ENCODE measurements at places on chromosomes 12 and 14.

DNA sequence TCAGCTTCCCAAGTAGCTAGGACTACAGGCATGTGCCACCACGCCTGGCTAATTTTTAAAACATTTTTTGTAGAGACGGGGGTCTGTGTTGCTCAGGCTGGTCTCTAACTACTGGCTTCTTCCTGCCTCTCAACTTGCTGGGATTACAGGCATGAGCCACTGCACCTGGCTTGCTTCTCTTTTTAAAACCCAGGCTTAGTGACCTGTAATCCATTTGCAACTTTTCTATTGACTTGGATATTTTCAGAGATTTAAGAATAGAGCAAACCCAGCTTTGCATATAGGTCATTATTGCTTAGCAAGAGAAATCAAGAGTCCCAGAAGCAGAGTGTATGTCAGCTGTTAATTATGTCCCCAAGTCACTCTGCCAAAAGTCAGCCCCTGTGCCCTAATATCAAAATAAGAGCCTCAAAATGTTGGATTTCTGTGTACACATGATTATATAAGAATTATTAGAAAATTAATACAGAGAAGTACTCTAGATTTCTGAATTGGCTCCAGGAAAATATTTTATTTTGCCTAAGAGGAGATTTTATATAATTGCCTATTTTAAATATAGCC, 24.9 kb downstream of the TCP11L2 start:
- DNase-seq: no peak

DNA sequence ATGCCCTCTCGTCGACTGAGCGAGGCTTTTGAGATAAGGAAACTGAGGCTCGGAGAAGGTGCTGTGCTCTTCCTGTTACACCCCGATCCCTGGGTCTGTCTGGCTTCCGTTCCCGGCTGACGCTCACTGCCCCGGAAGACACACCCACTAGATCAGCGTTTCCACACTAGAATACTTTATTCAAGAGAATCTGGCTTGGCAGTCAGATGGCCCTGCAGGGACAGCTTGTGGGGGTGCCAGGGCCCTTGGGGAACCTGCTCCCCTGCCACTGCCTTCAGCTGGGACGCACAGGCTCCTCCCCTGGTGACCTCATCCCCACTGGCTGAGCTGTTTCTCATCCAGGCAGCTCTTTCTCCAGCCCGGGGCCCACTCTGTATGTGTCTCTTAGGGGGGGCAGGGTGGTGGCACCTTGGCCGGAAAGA, 13.7 kb downstream of the PGF start:
- no peak for DNase-seq

GRCh38 chr12:30896461-30896860, 30.1 kb upstream of the TSPAN11 start:
- DNase-seq: no peak

DNA sequence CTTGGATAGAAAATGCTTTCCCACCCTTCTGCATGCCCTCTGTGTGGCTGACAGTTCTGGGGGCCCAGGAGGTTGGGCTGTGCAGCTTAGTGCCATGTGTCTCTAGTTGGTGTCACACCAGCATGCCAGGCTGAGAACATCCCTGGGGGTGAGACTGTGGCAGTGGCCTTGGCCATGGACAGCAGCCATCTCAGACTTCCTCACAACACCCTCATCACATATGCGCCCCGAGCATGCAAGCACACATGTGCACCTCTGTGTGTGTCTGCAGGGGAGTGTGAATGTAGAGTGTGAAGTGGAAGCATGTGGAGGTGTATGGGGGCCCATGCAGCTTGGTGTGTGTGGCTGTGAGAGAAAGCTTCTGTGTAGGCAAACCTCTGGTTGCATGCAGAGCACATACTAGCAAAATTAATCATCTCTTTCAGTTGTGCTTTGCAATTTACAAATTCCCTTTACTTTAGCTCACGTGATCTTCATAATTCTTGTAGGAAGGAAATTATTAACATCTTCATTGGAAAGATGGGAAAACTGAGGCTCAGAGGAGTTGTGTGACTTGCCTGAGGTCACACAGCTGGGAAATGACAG, 8.4 kb downstream of the ASIC1 start:
- no peak for DNase-seq

DNA sequence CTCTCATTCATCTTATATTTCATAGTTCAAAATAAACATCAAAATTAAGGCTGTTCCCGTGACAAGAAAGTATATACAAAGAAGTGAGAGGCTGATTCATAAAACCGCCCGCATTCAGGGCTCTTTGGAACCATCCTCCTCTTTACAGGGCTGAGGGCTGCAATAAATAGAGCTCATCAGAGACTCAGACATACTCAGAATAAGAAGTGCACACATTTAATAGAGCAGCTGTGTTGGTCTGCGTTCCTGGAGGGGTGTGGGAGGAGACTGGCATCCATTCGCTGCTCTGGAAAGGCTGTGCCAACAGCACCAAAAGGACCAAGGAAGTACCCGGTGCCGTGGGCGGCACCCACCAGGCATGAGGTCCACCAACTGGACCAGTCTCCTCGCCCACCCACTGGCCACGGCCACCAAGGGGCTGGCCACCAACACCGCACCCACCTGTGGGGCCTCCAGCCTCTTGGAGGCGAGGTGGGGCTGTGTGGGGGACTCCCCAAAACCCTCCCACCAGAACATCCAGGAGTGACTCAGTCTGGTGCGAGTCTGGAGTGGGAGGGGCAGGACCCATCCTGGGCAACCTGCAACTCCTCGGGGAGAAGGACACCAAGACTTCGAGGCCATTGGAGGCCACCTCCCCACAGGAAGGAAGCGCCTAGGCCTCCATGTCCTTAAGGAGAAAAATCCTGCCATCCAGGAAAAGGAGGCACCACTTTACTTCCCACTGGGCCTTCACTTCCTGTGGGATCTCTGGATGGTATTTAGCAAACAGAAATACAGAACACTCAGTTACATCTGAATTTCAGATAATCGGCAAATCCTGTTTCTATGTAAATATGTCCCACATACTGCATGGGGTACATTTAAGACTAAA, 32.7 kb downstream of the VCPKMT start:
- DNase-seq: no peak
